ENCODE measurements at places on chromosomes 16 and 17. TPM values are rescaled to one million over a fixed set of nuclear protein-coding genes. Genes with fewer than 3 reads are reported as not detected.

Gene HOXB13
- 0.74 TPM for total RNA-seq

Gene ZBTB4
- 14.8 TPM for total RNA-seq

Gene GAS7
- 15.6 TPM for total RNA-seq

Gene C17orf67
- 0.71 TPM for total RNA-seq

Gene ABCC12
- not detected for total RNA-seq

Gene ZNF385C
- total RNA-seq: under 0.01 TPM

Gene ZNF652
- 7.3 TPM for total RNA-seq

Gene CSH1
- total RNA-seq: not detected

Gene SLC25A10
- 6.1 TPM for total RNA-seq

Gene RAB37
- total RNA-seq: 0.43 TPM

Gene KRTAP4-3
- total RNA-seq: not detected

Gene BRIP1
- total RNA-seq: 1.7 TPM

Gene FSCN2
- total RNA-seq: 1.9 TPM

Gene KIFC3
- 61.7 TPM for total RNA-seq

Gene EFCAB5
- total RNA-seq: 0.57 TPM

Gene PLA2G10
- not detected for total RNA-seq

Gene ENPP7
- not detected for total RNA-seq

Gene CA4
- 0.14 TPM for total RNA-seq

Gene HBA2
- total RNA-seq: not detected

Gene MYO15A
- 0.85 TPM for total RNA-seq

Gene TPPP3
- 1.00 TPM for total RNA-seq

Gene OXLD1
- 30.7 TPM for total RNA-seq

Gene KRTAP1-5
- total RNA-seq: 0.57 TPM

Gene CHST4
- not detected for total RNA-seq

Gene CDH13
- total RNA-seq: 61.8 TPM

Gene ABI3
- total RNA-seq: 0.09 TPM

Gene RCVRN
- total RNA-seq: 0.37 TPM

Gene FGF11
- 0.71 TPM for total RNA-seq

Gene CCL1
- total RNA-seq: not detected

Gene PIK3R5
- total RNA-seq: not detected

Measured in smooth muscle cell of bladder (primary cell).